HAP-1 (cell line): ENCODE measurements at places on chromosomes 7 and 10.

DNA sequence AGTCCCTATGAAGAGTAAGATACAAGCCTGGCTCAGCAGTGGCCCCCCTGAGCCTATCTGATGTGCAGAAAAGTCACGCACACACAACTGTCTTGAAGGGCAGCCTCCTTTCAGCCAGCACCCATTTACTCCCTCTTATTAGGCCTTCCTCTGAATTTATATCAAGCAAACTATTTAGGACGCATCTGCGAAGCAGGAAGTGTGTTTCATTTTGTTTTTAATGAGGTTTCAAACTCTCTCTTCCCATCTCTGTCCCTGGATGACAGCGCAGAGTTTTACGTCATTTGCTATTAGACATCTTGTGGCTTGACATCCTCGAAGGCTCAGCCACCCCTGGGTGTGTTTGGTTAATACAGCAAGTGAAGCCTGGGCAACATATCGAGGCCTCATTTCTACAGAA is 79.5 kb downstream of the CUX1 start:
- no peak for DNase-seq

GRCh38 chr7:55244006-55244745 is 121.0 kb upstream of the LANCL2 start:
- DNase-seq, result no peak

GRCh38 chr10:124175701-124176348 is 82.4 kb upstream of the CHST15 start:
- no peak for DNase-seq

- no peak for DNase-seq
Observed at GRCh38 chr10:15515202-15515601, 144.1 kb upstream of the FAM171A1 start.
